ENCODE measurements at places on chromosomes 6 and 20. TPM values are rescaled to one million over a fixed set of nuclear protein-coding genes. Genes with fewer than 3 reads are reported as not detected.

GRCh38 chr20:63148696-63149095 is 67.2 kb downstream of the YTHDF1 start:
- no peak for DNase-seq

GRCh38 chr20:62543470-62544302 is 67.9 kb upstream of the GATA5 start:
- DNase-seq: no peak

- no peak for DNase-seq
These were observed 103.7 kb upstream of the TAB2 start for GRCh38 chr6:149213829-149214228.

LY6G5B gene
- total RNA-seq: 3.9 TPM

- no peak for DNase-seq
These were observed 38.2 kb upstream of the SUPT3H start for GRCh38 chr6:45415788-45416518.

DNA sequence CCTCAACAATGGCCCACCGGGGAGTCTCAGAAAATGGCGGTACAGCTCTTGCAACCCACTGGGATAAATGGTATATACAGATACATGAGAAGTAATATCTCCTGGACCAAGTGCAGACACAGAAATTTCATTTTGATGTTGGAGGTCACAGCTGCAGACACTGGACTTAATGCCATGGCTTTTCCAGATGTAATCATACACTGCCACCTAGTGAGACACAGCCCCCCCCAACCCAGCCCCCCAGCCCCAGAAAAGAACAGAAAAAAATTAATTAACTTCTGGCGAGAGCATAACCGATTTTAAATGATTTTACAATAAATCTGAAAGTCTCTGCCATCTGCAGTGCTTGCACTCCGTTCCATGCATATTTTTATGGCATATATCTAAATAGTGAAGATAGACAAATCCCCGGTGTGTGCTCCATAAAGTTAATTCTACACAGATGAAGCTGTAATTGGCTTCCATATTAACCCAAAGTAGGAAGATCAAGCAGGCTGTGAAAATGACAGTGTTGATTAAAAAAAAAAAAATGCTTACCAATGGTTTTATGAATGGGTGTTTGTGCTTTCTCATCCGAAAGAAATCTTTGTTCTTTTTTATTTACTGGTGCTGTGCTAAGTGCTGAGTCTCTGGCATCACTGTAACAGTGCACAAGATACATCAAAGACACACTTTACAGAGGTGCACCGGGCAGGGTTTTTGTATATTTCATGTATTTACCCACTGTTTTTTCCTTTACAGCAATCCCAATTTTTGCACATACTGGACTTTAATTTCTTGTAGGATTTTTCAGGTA is 804.1 kb downstream of the TFAP2A start:
- no peak for DNase-seq

SULF2 gene
- total RNA-seq: 29.5 TPM

DNA sequence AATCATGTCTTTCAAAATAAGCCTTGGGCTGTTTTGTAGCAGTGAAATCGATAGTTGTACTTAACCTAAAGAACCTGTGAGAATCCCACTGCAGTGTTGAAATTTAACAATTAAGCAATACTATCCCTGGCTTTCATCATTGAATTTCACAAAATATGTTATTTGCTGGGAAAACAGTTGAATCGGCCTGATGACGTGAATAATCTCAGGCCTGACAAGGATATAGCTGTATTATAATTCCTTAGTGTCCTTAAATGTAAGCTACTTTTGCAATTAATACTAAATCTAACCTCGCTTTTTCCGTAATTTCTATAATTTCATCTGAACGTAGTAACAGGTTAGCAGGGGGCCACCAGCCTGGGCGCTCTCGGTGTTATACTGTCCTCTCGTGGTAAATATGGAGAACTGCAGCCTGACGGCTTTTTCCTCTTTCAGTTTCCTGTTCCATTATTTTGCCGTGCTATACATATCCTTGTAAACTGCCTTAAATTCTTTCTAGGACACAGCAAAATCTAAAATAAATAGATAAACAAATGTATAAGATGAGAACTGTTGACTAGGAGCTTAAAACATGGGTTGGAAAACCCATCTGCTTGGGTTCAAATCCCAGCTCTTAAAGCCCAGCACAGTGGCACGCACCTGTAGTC is 24.0 kb downstream of the MTFR2 start:
- DNase-seq: peak; percentile 78

GRCh38 chr20:61638802-61639585 is 386.9 kb downstream of the CDH4 start:
- DNase-seq: no peak

HNF4A gene
- total RNA-seq: not detected

DNA sequence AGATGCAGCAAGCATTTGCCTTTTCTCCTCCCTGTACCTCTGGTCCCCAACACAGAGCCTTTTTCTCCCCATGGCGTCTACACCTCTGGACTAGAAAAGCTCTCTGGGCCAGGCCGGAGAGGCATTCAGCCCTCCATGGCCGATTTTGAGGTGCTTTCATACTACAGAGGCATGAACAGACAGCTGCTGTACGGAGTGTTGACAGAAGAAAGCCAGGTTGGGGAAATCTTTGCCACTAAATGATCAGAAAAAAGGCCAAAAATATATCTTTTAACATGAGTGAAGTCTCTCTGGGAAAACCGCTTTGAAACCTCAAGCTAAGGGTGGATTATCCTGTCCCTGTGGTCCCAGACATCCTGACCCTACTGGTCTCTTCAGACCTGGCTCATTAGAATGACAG is 94.0 kb downstream of the TMEM170B start:
- DNase-seq: no peak

- DNase-seq: no peak
These were observed 333.2 kb downstream of the SAMD5 start for GRCh38 chr6:147841547-147842148.

GRCh38 chr20:56427797-56428196 is 15.7 kb downstream of the CASS4 start:
- DNase-seq: no peak

GGTLC1 gene
- total RNA-seq: not detected

RPS6KA2 gene
- total RNA-seq: 55.5 TPM

ZMYND8 gene
- 36.1 TPM for total RNA-seq

HMGCLL1 gene
- 2.2 TPM for total RNA-seq

- no peak for DNase-seq
These were observed 13.4 kb upstream of the IP6K3 start for GRCh38 chr6:33759887-33760629.

E2F3 gene
- total RNA-seq: 6.4 TPM

DNA sequence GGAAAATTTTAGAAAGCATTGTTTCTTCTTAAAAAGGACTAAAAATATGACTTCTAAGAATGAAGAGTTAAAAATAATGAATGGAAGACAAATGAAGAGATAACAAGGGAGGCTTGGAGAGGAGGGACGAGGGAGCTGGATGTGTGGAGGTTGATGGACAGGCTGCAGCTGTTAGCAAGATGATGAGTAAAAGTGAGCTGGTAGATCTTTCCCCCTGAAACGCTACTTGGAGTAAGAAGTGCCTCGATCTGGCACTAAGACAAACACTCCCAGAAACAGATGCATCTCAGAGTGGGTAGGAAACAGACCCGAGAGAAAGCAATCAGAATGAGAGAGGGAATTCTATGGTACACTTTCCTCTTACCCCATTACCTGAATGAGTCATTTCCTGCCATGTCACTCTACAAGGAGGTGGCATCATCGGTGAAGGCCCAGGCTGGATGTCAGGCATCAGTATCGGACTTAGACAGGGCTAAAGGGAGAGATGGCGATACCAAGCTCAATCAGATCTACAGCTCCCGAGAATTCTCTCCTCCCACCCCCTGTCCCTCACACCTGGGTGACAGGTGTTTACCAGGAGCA is 154.1 kb upstream of the BMP2 start:
- no peak for DNase-seq

TULP4 gene
- total RNA-seq: 94.9 TPM

DNA sequence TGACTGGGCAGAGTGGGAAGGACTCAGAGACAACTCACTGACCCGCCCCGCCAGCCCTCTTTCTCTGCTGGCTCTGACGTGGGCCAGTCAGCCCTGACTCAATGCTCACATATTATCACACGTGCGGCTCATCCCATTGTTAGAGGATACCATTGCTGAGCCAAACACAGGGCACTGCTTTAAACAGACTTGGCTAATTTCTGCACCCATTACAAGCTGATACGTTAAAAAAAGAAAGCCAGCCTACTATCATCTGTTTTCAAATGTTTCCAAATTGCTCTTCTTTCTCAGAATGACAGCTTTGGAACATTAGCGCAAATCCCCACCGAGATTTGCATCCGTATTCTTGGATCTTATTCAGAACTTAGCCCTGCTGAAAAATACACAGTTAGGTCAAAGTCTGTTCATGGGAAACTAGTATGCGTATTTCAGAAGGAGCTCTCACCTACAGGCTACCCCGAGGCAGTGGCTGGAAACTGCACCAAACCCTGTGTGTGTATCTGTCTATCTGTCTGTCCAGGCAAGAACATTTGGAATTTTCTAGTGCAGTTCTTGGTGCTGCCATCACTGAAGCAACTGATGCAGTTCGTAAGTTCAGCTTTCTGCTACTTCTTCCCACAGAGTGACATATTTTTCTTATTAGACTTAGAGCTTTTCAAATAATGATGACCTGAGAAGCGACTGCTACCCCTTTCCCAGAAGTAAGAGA is 32.8 kb downstream of the RAMACL start:
- DNase-seq: no peak

DNA sequence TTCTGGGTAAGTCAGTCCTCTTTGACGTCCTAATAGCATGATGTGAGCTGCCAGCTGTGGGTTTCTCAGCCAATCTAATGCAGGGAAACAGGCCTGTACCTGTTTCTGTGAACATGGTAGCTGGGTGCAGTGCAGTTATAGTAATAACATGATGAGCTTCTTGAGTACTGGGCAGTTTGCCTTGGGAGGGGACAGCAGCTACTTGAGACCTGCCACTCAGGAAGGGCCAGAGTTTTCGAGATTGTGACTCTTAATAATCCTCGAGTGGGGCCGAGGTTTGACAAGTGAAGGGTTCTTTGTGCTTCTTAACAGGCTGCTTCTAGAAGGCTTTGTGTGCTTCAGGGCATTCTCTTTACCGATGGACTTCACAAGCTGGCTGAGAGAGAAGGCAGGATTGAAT is 180.1 kb downstream of the JARID2 start:
- DNase-seq: no peak

GRCh38 chr20:40414843-40415615 is 274.0 kb downstream of the MAFB start:
- DNase-seq: no peak

DNA sequence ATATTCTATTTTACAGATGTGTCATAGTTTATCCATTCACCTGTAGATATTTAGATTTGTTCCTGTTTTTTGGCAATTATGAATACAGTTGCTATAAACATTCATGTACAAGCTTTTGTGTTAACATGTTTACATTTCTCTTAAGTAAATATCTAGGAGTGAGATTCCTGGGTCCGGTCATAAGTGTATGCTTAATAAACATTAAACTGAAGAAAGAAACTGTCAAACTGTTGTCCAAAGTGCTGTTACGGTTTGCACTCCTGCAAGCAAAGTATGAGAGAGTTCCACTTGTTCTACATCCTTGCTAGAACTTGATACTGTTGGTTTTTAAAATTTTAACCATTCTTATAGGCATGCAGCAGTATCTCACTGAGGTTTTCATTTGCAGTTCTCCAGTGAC is 138.6 kb downstream of the RALGAPA2 start:
- DNase-seq: no peak
